ENCODE measurements at places on chromosomes 6 and 20.
A peak's percentile ranks its signal among the peaks of the same experiment; 100 is the strongest.

DNA sequence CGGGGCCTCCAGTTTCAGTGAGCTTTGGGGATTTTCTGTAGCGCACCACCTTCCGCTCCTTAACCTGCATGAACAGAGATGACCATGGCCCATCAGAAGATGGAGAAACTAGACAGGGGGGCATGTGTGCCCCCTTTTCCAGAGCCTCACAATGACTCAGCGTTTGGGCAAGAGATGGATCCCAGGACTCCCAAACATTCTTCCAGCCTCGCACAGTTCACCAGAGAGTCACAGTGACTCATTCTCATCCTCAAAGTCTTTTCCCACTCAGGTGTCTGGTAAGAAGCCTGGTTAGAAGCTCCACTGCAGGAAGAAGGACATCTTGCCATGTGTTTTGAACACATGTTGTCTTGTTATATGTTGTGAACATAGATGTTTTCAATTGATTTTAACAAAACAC is 76.2 kb upstream of the FRMD1 start:
- no peak overlapping the region for H3K27ac ChIP-seq
- H3K36me3 ChIP-seq, result no peaks in the 10 kb centered on the region
- no peak for ATAC-seq
- H3K4me1 ChIP-seq, result no peaks in the 10 kb centered on the region

- peaks cover 23% of the 10 kb centered on the region for H3K36me3 ChIP-seq
- no peak for ATAC-seq
- H3K27me3 ChIP-seq, result peaks cover 9% of the 10 kb centered on the region
- H3K4me1 ChIP-seq, result peaks cover 45% of the 10 kb centered on the region
Measured at GRCh38 chr20:63522091-63522868, 1.7 kb downstream of the PPDPF start.

DNA sequence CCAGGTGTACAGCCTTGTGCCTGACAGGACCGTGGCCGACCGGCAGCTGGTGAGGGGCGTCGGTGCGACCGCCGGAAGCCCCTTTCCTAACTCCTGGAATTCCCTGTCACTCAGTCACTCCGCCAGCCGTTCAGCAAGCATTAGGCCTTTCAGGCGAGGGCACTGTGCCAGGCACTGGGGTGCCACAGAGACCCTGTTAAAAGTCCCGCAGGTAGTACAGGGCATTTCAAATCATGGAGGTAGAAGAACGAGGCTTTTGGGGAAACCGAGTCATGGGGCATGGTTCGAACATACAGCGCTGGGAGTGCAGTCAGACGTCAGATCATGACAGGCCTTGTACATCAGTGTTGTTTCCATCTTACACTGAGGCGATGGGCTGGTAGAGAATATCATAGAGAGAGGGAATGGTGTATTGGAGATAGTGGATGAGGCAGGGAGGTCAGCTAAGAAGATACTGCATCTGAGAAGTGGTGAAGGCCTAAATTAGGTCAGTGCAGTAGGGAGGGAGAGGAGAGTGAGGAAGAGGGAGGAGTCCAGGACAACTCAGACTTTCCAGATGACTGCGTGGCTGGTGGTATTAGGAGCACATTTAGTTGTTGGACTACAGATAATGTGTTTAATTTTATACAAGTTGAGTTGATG is 892 bp upstream of the DXO start:
- ATAC-seq, result no peak
- H3K36me3 ChIP-seq, result peaks cover 27% of the 10 kb centered on the region
- peaks cover 43% of the 10 kb centered on the region for H3K4me1 ChIP-seq
- peak overlapping the region; percentile 89 for H3K4me3 ChIP-seq
- no peaks in the 10 kb centered on the region for H3K27me3 ChIP-seq
- H3K27ac ChIP-seq, result peak overlapping the region; percentile 94

- no peak for ATAC-seq
- H3K36me3 ChIP-seq, result no peaks in the 10 kb centered on the region
- peaks cover 59% of the 10 kb centered on the region for H3K27me3 ChIP-seq
- peak overlapping the region; percentile 57 for H3K4me3 ChIP-seq
Measured at GRCh38 chr6:148343047-148343782, 577 bp downstream of the SASH1 start.

DNA sequence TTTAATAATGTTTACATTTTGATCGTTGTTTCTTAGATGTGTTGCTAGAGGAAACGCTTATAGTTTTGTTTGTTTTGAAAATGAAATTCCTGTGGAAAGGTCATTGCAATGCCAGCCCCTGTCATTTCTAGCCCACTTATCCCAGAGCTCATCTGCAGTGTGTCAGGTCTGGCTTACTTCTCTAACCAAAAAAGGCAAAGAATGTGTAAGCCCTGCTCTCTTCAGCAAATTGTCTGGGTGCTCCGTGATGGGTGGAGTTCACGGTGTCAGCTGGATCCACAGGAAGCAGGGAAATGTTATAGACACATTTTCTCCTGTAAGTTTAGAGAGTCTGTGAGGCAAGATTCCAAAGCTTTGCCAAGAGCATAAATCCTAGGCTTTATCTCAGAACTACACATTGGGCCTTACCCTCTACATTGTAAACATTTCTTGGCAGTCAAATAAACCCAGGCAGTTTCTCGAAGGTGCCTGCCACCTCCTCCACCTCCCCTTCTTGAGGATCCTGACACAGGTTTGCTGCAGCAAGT is 50.9 kb downstream of the RPRD1B start:
- H3K4me1 ChIP-seq, result peaks cover 43% of the 10 kb centered on the region
- H3K36me3 ChIP-seq, result peaks cover 82% of the 10 kb centered on the region
- peak overlapping the region; percentile 92 for H3K27ac ChIP-seq
- H3K27me3 ChIP-seq, result no peaks in the 10 kb centered on the region
- no peak for ATAC-seq

GRCh38 chr6:15508931-15509330 is 153.9 kb downstream of the DTNBP1 start:
- ATAC-seq, result no peak
- no peaks in the 10 kb centered on the region for H3K4me1 ChIP-seq
- no peaks in the 10 kb centered on the region for H3K27me3 ChIP-seq
- no peak overlapping the region for H3K4me3 ChIP-seq
- H3K36me3 ChIP-seq, result peaks cover 87% of the 10 kb centered on the region

GRCh38 chr20:1881240-1881835 is 13.9 kb upstream of the SIRPA start:
- no peaks in the 10 kb centered on the region for H3K36me3 ChIP-seq
- no peak overlapping the region for H3K4me3 ChIP-seq
- H3K27ac ChIP-seq, result no peak overlapping the region
- no peaks in the 10 kb centered on the region for H3K27me3 ChIP-seq
- ATAC-seq, result no peak

- peaks cover 12% of the 10 kb centered on the region for H3K27me3 ChIP-seq
- no peaks in the 10 kb centered on the region for H3K36me3 ChIP-seq
- H3K27ac ChIP-seq, result no peak overlapping the region
- peaks cover 7% of the 10 kb centered on the region for H3K4me1 ChIP-seq
- no peak for ATAC-seq
Measured at GRCh38 chr6:119071576-119071975, 6.9 kb downstream of the FAM184A start.

- H3K27me3 ChIP-seq, result peaks cover 74% of the 10 kb centered on the region
- no peak for ATAC-seq
Measured at GRCh38 chr6:170294298-170294730, 3.4 kb upstream of the DLL1 start.

Measured in stimulated activated memory B cell treated with anti-CD40 and anti-IgM and Interleukin-4, amounts not matched to agents 10 μg/mL and 1 μg/mL and 100 μg/mL, for 72 hours (primary cell).